ENCODE measurements at places on chromosomes 6 and 20.

- DNase-seq: no peak
Measured at GRCh38 chr6:16939839-16940238, 162.0 kb upstream of the STMND1 start.

GRCh38 chr6:157659536-157660271 lies 163.3 kb upstream of the SNX9 start:
- no peak for DNase-seq

DNA sequence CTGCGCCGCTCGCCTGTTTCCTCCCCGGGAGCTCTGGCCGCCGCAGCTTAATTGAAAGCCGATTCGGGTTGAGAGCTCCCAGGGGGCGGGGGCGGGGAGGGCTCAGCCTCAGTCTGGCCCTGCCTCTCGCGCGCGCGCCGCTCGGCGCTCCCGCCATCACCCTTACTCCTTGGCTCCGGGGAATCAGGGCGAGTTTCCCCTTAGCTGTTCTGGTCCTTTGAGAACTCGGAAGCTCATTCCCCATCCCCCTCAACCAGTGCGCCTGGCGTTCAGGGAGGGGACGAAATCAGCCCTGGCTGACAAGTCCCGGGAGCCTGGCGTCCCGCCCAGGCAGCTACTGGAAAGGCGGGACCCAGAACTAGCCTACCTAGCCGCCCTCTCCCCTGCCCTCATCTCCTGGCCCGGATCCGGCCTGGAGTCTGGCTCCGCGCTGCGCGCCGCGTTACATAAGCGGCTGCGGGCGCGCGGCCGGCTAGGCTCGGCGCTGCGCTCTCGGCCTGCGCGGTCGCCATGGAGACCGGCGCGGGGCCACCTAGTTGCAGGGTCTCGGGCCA lies 2.8 kb downstream of the SLC12A5 start:
- no peak for DNase-seq

GRCh38 chr6:138215093-138215782 lies 3.1 kb downstream of the PBOV1 start:
- no peak for DNase-seq

DNA sequence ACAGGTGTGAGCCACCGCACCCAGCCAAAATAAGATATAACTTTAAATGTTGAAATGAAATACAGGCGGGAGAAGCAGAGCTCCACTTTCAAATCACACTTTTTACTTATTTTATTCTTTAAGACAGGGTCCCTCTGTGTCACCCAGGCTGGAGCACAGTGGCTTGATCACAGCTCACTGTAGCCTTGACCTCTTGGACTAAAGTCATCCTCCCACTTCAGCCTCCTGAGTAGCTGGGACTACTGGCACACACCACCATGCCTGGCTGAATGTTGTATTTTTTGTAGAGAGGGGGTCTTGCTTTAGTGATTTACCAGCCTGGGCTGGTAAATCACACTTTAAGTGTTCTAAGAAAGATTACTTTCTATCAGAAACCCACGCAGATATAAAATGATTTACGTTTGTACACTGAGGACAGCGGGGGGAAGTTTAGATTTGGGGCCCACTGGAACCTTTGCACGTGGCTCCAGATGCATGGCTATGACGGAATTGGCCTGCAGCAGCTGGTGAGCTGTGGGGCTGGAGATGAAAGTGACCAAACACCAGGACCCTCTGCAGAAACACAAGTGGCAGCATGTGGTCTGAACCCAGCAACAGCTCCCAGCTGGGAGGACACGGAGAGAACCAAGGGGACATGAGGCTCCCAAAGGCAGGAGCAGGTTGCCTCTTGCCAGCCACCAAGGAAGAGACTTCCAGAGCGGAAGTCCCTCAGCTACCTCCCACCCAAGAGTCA lies 26.4 kb upstream of the TLDC2 start:
- DNase-seq: no peak

DNA sequence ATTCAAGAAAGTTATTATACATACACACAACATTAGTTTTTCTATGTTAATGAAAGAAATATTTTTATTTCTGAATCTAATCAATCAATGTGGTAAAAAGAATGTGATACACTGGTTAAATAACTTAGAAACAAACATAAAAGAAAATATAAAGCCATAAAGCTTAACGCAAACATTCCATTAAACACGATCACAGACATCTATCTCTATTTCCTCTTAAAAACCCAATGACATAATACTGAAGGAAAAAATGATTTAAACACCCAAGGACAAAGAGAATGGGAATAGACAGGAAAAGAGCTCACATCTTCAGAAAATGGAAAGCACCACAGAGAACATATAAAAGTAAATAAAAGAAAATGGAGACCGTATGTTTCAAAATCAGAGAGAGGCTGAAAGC lies 19.4 kb downstream of the ZUP1 start:
- DNase-seq: no peak

DNA sequence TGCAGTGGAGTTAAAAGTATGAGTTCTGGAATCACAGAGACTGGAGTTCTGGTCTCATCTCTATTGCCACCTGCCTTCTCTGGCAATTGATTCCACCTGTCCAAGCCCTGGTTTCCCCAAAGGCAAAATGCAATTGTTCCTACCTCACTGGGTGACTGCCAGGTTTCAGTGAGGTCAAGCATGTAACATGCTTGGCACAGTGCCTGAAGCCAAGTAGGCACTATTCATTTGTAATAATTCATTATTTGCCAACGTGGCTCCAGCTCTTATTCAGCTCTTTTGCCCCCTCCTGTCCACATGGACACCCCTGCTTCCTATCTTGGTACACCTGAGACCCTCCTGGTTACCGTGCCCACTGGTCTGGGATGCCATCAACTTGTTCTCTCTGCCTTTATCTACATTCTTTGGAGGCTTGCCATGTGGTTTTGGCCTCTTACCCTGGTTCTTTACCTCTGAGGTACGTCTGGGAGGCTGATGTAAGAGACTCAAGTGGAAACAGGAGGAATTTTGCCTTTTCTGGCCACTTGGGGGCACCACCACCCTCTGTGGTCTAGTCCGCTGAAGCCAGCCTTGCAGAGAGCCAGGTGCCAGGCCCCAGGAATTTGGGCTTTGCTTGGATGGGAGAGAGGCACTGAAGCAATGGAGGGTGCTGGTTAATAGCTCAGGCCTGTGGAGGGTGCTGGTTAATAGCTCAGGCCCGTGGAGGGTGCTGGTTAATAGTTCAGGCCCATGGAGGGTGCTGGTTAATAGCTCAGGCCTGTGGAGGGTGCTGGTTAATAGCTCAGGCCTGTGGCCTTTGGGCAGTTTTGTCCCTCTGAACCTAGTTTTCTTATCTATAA lies 1.7 kb downstream of the KCNK15 start:
- peak; percentile 63 for DNase-seq

DNA sequence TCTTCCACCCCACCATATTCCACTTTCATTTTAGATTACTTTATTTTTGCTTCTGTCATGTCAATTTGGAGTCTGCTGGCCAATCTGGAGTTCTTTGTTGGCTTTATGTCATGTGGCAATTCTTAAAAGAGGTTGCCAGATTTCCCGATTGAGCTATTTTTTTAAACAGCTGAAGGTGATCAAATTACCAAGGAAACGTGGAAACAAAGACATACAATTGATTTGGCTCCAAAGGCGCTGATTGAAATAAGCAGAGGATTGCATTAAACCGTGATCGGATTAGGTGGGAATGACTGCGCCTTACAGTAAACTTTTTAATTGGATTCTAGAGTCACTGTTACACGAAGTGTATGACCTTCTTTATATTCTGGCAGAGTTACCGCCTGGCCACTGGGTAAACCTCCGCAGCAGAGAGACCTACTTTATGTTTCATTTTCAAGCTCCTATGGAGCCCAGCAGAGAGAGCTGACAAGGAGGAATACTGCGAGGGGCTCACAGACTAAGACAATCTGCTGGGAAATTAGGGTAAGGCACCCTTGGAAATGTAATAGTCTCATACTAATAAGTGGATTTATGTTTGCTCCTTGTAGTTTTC lies 37.9 kb downstream of the SIM1 start:
- no peak for DNase-seq

DNA sequence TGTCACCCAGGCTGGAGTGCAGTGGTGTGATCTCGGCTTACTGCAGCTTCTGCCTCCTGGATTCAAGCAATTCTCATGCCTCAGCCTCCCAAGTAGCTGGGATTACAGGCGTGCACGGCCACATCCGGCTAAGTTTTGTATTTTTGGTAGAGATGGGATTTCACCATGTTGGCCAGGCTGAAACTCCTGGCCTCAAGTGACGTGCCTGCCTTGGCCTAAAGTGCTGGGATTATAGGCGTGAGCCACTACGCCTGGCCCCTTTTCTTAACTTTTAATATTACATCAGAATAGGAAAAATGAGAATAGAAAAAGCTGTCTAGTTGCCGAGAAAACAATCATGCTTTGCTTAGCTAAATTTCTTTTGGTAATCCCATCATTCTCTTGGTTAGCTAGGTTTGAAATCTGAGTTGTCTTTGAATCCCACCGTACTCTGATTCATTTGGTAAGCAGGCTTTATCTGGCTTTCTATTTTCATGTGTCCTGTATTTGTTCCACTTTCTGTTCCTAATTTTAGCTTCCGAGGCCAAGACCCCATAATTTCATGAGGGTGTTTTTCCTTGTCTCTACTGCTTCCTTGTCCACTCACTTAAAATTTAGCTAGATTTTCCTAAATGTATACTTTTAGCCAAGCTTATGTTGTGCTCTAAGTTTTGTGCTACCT lies 83.5 kb downstream of the NCOA3 start:
- DNase-seq: no peak

DNA sequence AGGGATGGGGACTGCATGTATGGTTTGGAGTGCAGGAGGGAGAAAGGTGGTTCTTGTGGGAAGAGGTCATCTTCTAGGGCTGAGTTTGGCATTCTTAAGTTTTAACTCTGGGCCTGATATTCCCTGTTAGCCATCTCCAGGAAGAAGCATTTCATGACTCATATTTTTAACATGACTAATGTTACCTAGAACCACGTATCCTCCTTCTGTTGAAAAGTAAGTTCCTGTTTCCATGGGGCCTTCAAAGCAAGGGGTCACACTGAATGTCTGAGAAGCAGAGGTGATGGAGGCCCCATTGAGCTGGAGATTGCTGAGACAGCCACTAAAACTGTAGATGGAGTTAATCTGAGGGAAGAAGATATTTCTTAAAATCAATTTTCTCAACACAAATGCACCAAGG lies 30.2 kb downstream of the FAM229B start:
- DNase-seq: no peak

DNA sequence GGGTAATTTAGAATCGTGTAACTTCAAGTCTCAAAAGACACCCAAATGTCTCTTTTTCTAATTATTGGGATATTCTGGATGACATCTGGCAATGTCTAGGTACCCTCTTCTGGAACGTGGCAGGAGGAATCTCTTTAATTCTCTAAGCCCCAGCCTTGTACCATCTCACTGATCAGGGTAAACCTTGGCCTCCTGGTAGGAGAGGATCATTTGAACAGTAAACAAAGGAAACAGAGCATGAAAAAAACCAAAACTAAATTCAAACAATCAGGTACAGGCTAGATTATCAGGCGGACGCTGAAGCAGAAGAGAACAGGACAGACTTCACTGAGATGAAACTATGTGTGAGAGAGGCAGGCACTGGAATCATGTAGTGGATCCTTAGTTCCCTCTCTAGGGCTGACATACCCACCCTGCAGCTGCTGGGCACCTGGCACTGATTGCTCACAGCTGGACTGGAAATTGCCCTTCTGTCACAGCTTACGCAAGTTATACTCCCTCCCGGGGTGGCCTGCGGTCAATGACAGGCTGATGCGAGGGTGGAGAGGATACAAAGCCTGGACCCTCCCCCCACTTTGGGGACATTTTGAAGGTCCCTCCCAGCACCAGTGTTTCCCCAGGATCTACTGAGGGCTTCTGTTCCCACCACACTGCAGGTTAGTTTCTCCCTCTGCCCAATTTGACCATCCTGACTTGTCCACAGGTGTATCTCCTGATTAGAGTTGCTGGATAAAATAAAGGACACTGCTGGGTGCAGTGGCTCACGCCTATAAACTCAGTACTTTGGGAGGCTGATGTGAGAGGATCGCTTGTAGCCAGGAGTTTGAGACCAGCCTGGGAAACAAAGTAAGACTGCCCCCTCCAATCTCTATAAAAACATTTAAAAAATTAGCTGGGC lies 20.6 kb upstream of the ZBTB24 start:
- no peak for DNase-seq

DNA sequence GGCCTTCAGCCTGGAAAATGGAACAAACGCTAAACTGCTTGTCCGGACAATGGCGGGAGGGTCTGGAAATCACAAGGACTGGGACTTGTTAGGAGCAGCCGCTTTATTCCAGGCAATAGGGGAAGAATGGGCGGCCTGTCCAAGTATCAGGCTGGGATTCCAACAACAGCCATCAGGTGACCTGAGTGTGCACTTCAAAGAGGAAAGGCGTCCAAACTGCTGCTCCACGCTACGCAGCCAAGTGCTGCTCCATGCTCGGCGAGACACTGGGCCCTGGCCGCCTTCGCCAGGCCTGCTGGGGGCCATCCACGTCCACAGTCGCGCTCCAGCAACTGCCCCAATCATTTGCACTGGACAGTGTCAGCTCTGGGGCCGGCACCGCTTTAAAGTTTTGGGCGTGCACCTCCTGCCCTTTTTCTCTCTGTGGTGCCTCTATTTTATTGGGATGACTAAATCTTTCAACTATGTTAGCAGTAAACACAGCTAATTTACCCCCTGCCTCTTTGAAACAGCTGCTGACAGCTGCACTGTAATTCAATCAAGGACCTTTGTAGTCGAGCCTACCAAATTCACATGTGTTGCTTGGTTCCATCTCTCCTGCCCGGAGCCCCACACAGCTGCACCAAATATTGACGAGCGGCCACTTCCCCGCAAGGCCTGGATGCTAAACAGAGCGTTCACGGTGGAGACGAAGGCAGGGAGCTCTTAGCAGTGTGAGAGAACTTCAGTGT lies 98.3 kb downstream of the BMP7 start:
- DNase-seq: no peak

GRCh38 chr20:45181639-45182038 lies 6.9 kb downstream of the PI3 start:
- DNase-seq: no peak

DNA sequence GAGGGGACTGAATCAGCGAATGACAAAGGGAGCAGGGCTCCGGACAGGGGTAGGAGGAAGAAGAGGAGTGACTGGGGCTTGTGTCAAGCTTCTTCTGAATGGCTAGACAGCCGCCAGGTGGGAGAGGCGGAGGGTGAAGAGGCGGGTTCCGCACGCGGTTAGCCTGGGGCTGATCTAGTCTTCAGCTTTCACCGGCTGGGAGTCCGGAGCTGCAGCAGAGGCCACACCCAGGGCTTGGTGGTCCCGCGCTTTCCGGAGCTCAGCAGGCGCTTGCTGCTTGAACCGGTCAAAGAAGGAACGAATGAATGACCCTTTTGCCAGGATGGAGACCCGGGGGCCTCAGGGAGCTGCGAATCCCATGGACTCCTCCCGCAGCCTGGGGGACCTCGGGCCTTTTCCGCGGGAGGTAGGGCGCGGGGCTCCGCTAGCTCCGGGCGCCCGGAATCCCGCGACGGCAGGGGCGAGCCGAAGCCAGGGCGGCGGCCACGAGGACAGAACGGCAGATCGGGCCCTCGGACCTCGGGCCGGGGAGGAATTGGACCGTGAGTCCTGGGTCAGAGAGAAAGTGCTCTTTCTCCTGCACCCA lies at the start of gene C6orf141:
C6orf141 (plus strand) TSS at position 177 of the 586 bp plus-strand sequence; CDS start at position 302, 125 bp downstream.
- no peak for DNase-seq
